ENCODE measurements at places on chromosomes 2 and 18. TPM values are rescaled to one million over a fixed set of nuclear protein-coding genes. Genes with fewer than 3 reads are reported as not detected.

ANKRD30B gene
- not detected for total RNA-seq

PHOSPHO2 gene
- total RNA-seq: 7.5 TPM

HNMT gene
- total RNA-seq: 4.9 TPM

LIMS2 gene
- not detected for total RNA-seq

GPR35 gene
- 1.5 TPM for total RNA-seq

CD302 gene
- not detected for total RNA-seq

ICOS gene
- total RNA-seq: not detected

SERPINB11 gene
- total RNA-seq: not detected

Measured in Caki2 (cell line).